NCI-H2081 (cell line): ENCODE measurements at places on chromosomes 5 and 9.

- DNase-seq, result no peak
These were observed 154.0 kb downstream of the RGS3 start for GRCh38 chr9:113617550-113617949.

DNA sequence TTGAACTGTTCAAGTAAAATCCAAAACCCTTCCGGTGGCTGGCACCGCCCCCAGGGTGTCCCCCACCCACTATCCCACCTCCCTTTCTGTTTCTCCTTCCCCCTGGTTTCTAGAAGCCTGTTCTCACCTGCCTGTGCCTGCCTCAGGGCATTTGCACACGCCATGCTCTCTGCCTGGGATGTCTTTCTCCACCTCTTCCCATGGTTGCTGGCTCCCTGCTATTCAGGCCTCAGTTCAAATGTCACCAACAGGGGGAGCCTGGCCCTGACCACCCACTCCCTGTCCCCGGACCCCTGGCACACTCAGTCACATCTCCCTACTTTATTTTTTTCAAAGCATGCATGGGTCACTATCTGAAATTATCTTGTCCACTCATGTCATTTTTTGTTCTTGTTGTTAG lies 39.9 kb upstream of the EEIG1 start:
- no peak for DNase-seq

GRCh38 chr5:38831909-38832308 lies 13.9 kb upstream of the OSMR start:
- DNase-seq, result peak; percentile 15

GRCh38 chr9:70588381-70588780 lies 173.9 kb upstream of the KLF9 start:
- DNase-seq, result no peak

GRCh38 chr5:54282876-54283275 lies 27.5 kb downstream of the ARL15 start:
- DNase-seq, result no peak

DNA sequence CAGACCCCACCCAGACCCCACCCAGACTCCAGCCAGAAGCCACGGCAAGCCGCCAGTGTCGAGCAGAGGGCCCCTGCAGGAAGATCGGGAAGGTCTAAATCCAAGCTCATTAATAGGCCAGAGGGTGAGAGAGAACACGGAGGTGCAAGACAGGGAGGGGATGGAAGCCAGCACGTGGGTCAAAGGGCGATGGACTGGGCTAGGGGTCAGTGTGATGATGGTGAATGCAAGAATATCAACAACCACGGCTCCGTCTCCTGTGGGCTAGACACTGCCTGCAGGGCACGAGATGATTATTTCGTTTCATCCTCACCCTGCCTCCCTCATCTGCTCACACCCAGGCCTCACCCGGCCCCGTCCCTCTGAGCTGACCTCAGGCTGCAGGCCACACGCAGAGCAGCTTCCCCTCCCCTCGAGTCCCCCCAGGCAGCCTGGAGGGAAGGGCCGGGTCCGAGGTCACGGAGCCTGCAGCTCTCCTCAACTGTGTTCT lies 122.0 kb downstream of the COL23A1 start:
- DNase-seq, result no peak

DNA sequence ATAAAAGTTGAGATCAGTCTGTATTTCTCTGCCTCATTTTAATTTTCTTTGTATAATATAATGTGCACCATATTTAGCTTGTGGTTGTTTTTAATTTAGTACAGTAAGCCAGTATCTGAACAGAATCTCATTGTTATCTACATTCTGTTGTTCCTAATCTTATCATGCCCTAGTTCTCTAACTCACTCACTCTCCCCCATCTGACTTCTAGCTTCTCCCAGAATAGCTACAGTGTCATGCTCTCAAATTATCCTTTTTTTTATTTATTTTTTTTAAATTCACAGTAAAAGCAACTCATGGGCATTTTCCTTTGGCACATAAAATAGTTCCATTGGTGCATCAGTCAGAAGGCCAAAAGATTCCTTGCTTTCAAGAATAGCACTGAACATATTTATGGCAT lies 156.6 kb downstream of the TRPM3 start:
- DNase-seq, result no peak
